ENCODE measurements at places on chromosomes 12 and 14.

DNA sequence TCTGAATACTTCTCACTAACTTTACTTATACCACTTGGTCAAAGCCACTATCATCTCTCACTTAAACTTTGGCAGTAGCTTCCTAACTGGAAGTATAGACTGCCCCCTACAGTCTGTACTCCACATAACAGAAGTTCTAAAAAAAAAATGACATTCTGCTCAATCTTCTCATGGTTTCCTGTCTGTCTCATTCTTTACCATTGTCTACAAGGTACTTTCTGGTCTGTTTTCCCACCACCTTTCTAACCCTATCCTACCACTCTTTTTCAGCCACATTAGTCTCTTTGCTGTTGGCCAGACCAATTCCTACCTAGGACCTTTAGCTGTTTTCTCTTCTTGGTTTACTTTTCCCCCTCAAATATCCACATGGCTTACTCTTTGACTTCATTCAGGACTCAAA, 14.7 kb downstream of the CPSF6 start:
- DNase-seq, result peak; percentile 36

GRCh38 chr12:89539426-89540223, 13.8 kb upstream of the POC1B start:
- DNase-seq, result no peak

- no peak for DNase-seq
Observed at GRCh38 chr14:98185036-98185435, 1087.0 kb downstream of the BCL11B start.

- DNase-seq, result no peak
Observed at GRCh38 chr14:90458536-90458935, 61.7 kb downstream of the CALM1 start.

DNA sequence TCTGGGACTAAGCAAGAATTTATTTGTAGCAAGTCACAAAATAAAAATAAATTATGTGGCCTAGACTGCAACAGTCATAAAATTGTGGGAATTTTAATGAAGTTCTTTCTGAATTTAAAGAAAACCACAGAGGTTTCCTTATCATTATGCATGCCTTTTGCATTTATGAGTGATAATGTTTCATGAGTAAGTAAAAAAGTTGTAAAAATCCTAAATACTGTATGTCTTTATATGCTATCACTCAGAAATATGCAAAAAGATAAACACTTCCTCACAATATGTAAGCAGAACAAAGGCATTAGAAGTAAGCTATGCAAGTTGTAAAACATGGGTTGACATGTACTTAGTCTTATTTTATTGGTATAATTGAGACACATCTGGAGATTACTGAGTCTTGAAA, 239.4 kb upstream of the PDE3A start:
- DNase-seq, result no peak

GRCh38 chr12:47886510-47887240, 18.1 kb downstream of the VDR start:
- no peak for DNase-seq

DNA sequence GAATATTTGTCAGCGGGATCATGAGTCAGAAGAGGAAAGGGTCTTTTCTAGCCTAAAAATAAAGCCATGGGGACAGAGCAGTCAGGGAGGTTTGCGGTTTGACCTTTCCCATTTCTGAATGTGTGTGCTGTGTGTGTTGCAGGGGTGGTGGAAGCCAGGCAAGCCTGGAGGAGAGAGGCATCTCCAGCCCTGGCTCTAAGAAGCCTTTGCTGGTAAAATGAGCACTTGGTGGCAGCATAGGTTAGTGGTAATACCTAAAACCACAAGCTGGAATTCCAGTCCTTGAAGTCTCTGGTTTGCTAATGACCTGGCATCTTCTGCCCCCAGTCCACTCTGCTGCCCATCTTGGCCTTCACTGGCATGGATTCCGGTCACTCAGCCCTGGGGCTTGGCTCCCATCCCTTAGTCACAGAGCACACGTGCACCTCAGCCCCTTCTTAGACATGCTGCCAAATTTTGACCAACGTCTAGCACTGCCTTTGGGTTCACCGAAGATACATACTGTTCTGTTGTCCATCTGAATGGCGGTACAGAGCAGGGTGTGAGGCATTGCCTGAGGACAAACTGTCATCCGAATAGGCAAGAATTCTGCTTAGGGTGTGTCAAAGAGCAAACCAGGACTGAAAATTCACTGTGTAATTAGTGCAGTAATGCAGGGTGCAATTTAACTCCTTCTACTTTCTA, 52.7 kb downstream of the KCNA5 start:
- no peak for DNase-seq

GRCh38 chr12:65911321-65911720, 87.0 kb downstream of the HMGA2 start:
- no peak for DNase-seq

GRCh38 chr12:19751078-19751477, 311.8 kb downstream of the AEBP2 start:
- DNase-seq, result no peak

DNA sequence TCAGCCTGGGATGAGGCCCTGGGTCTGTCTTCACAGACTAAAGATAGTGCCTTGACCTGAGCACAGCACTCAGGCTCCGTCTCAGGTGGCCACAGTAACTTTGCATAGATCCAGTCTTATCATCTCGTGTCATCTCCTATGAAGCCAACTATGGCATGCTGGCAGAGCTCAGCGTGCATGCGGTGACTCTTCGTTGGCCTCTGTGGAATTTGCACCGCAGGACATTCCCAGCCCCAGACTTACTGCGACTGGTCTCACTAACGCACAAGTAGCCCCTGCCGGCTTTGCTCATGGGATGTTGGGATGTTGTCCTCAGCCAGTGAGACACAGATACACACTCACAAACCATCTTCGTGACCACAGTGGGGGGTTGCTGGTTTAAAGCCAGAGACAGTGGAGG, 199.6 kb downstream of the CHST11 start:
- DNase-seq, result no peak

- DNase-seq, result no peak
Observed at GRCh38 chr12:42094277-42094676, 50.4 kb downstream of the GXYLT1 start.

DNA sequence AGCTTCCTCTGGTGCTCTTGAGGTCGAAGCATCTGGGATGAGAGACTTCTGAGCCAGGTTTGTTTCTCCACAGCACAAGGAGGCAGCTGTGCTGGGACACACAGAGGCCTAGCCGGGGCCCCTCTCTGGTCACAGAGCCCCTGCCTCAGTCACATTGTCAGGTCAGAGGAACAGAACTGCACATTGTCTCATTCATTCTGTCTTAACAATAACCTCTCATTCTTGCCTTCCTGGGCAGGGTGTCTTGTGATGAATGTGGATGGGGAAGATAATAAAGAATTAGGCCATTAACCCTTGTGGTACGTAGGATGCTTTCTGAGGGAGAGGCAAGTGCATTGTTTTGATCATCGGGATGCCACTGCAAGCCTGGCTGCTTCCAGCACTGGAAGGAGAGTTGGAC, 29.8 kb downstream of the FNTB start:
- no peak for DNase-seq

GRCh38 chr12:23950775-23951451, 1.4 kb upstream of the SOX5 start:
- no peak for DNase-seq

DNA sequence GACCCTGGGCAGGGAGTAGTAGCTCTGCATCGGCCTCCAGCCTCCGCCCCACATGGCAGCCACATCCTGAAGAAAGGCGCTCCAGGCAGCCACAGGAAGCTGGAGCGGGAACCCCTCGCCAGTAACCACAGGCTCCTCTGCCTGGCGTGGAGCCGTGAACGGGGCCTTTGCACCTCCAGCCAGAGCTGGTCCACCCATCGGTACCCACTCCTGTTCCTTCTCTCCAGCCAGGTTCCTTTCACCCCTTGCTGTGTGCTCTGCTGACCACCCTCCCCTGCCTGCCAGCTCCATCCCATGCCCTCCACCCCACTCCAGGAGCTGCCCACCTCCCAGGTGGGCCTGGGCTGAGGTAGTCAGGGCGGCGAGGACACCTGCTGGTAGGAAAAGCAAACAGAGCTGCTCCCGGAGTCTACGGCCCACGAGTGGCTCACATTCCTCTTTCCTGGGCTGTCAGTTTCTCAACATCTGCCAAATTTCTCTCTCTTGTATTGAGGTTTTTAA, 2.7 kb downstream of the TGFB3 start:
- DNase-seq, result peak; percentile 49

DNA sequence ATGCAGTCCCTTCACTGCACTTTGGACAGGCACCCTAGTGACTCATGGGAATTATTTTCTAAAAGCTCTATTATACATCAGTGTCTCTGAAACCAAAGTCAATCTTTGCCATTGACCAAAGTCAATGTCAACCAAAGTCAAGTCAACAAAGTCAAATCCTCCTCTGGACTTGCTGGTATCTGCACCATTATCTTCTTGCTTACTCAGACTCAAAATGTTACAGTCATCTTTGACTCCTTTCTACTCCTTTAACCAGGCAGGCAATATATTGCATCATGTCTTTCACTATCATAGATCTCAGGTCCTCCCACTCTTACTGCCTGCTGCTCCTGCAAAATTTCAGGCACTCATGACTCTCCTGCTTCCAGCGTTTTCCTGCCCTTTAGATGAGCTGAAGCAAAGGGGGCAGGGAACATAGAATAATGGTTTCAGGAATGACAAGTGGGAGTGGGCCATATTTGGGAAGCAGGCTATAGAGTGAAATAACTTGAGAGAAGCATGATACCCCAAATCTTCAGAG, 39.2 kb downstream of the IGF1 start:
- no peak for DNase-seq

DNA sequence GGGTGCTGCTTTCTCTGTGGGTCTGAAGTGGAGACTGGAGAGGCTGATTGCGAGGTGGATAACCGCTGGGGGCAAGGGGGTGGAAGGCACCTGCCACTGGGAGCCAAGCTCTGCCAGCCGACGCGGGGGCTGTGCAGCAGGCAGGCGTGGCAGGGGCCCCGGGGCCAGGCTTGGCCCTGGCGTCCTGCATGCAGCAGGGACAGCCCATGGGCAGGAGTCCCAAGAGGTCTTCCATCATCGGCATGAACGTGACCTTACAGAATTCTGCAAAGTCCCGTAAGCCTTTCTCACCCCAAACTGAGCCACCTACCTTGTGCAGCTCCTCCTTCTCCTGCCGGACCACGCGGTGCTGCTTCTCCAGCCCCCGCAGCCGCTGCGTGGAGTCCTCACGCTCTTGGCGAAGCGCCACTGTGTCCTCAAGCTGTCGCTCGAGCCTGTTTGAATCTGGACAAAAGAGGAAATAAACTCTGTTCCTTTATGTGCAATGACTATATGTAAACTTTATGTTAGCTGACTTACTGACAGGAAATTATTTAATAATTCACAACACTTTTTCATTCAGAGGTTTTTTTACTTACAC, 51.3 kb downstream of the AMN start:
- no peak for DNase-seq

- no peak for DNase-seq
Observed at GRCh38 chr14:95228240-95228639, 70.9 kb upstream of the DICER1 start.

DNA sequence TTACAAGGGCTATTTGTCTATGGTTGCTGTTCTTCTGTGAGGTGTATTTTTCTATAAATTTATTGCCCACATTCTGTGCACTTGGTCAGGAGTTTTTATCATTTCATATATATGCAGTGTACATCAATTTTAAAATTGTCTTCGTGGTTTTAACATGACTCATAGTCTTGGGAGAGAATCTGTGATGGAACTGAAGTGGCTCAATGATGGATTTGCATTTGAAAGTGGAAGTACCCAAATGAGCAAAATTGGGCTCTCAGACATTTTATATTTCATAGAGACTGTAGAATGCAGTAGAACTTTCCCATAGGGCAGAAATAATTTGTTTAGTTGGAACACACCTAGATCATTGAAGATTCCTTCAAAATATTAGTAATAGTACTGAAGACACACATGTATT, 1.9 kb upstream of the SCFD1 start:
- peak; percentile 52 for DNase-seq

DNA sequence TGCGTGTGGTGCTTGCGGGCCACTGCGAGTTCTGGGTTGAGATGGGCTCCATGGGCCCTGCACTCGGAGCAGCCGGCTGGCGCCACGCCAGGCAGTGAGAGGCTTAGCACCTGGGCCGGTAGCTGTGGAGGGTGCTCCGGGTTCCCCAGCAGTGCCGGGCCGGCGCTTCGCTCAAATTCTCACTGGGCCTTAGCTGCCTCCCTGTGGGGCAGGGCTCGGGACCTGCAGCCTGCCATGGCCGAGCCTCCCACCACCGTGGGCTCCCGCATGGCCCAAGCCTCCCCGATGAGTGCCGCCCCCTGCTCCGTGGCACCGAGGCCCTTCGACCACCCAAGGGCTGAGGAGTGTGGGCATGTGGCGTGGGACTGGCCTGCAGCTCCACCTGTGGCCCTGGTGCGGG, 375.7 kb downstream of the NELL2 start:
- no peak for DNase-seq
